ENCODE measurements at places on chromosomes 5 and 9.

DNA sequence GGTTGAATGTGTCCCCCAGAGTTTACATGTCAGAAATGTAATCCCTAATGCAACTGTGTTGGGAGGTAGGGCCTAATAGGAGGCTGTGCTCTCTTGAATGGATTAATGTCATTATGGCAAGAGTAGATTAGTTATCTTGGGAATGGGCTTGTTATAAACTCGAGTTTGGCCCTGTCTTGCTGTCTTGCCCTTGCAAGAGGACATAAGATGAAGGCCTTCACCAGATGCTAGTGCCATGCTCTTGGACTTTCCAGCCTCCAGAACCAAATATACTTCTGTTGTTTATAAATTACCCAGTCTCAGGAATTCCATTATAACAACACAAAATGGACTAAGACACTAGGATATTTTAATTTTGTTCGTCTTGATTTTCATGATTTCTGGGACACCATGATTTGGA, 5.4 kb downstream of the PIK3R1 start:
- no peak for DNase-seq

- DNase-seq, result no peak
Observed at GRCh38 chr5:99589424-99589823, 660.6 kb upstream of the CHD1 start.

GRCh38 chr5:39219437-39219836, at the start of gene FYB1:
Gene FYB1, minus strand, starts transcription at chr5:39219563. Its CDS starts 16,603 bp downstream, at chr5:39202960.
- peak; percentile 94 for DNase-seq

DNA sequence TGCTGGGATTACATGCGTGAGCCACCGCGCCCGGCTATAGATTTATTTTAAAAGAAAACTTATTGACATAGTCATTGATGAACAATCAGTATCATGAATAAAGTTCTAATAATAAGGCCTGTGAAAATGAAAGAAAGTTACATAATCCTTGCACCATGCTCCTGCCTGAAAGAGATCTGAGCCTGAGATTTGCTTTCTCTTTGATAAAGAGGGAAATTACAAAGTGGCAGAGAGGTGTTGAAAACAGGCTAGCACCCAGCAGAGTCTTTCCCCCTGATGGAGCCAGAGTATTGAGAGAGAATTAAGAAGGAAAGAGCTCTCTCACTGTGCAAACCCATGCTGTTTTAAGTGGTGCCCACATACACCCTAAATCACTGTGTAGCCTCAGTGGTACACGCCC, 37.2 kb downstream of the SLC6A7 start:
- no peak for DNase-seq

- no peak for DNase-seq
Observed at GRCh38 chr5:145499483-145499882, 335.7 kb downstream of the PRELID2 start.

- DNase-seq, result no peak
Observed at GRCh38 chr5:14301186-14301585, 158.0 kb downstream of the TRIO start.

- no peak for DNase-seq
Observed at GRCh38 chr5:54136516-54137440, 173.6 kb downstream of the ARL15 start.

- DNase-seq, result peak; percentile 84
Observed at GRCh38 chr5:168472329-168472728, 13.9 kb upstream of the RARS1 start.

- DNase-seq, result peak; percentile 69
Observed at GRCh38 chr5:76787237-76787636, 31.6 kb upstream of the F2RL1 start.

GRCh38 chr9:27204578-27204977, 92.4 kb downstream of the EQTN start:
- peak; percentile 61 for DNase-seq

DNA sequence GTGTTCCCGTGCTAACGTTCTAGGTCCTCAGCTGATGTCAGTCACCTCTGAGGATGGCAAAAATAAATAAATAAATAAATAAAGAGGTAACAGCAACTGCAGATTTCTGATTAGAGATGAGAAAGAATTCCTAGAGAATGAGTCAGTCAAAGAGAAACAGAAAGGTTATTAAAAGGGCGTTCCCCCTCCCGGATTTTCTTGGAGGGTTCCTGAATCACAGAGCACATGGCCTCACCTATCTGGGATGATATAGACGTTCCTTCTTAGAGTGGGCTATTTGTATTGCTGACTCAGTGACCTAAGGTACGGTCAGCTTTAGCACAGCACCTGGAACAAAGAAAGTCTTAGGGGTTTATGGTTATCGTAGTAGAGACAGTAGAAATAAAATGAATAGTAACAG, 30.6 kb downstream of the HTR4 start:
- peak; percentile 11 for DNase-seq

DNA sequence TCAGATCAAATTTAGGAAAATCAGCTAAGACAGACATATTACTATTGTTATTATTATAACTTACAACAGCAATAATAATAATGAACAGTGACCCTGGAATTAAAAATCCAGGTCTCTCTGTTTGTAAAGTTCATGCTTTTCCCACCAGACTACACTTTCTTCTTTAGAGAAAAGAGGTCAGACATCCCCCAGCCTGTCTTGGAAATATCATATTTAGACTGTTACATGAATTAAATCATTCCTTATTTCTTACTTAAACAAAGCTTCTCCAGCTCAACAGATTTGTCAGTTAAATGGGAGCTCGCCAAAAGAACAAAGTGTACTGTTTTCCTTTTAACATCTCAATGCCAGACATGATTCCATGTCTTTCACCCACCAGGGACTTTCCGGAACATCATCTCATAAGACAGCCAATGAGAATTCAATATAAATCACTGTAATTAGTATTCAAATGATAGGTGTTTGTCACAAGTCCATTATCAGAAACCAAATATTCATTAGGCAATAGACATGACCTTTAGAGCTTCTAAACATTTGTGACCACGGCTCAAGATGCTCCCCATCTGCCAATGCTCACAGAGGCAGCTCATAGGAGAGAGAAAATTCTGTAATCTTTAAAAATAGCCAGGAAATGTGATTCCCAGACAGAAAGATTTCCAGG, 351.9 kb downstream of the ENC1 start:
- DNase-seq, result peak; percentile 33

DNA sequence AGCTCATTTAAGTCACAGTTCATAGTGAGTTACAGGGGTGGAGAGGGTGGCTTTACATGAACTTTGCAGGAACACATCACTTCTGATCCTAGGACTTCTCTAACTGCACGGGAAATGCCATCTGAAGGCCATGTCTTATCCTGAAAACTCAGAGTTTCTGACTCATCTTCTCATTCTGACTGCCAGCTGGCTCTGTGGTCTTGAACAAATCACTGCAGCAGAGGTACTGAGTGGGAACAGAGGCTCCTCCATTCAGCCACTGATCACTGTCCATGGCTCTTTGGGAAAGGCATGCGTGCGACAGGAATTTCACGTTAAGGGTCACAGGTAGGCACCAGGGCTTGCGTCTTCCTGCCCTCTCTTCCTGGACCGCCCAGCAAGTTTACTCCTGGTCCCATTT, 114.6 kb upstream of the LRRTM2 start:
- DNase-seq, result no peak

- DNase-seq, result no peak
Observed at GRCh38 chr9:121559183-121559582, 59.5 kb upstream of the GGTA1 start.

DNA sequence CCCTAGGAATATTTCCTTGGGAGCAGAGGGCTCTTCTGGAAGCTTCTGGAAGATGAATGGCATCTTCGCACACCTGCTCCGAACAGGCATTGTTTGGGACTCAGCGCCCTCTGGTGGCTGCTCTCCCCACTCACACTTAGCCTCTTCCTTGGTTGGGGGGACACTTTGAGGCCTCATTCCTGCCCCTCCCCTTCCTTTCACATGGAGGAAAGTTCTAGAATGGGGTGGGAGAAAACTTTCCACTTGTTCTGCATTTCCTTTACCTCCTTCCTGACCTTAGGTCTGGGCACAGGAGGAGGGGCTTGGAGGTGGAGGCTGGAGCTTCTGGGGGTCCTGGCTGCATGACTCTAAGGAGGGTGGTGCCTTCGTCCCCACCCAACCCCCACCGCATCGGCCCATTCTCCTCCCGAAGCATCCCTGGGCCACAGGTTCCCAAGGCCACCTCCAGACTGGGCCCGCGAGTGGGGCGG, 19.3 kb upstream of the SMIM32 start:
- no peak for DNase-seq

DNA sequence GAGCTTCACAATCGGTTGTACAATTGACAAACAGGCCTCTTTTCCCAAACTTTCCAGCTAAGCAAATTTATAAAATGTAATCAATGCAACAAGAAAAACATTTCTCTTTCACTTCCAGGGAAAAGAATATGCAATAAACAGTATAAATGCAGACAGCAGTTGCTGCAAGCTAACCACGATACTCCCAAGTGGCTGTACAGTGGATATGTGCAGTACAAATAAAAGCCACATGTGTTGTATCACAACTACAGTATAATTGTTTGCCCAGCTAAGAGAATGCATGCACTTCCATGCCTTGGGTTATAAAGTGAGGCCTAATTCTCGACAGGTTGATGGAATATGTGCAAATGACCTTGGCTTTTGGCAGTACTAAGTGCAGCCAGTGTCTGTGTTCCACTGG, 16.7 kb upstream of the PDCL start:
- no peak for DNase-seq

DNA sequence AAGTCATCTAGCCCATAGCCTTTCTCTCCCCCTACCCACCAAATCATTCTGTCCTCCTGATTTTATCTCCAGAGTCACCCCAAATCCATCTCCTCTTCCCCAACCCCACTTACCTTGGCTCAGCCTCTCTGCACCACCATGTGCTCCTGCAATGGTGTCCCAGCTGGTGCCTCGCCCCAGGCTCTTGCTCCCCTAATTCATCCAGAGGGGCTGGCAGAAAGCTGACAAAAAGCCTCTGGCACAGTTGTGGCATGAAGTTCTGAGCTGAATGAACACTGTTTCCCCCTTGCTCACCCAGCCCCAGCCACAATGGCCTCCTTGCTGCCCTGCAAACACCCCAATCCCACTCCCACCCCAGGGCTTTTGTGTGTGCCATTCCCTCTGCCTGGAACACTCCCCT, 10.2 kb downstream of the RETREG1 start:
- no peak for DNase-seq

DNA sequence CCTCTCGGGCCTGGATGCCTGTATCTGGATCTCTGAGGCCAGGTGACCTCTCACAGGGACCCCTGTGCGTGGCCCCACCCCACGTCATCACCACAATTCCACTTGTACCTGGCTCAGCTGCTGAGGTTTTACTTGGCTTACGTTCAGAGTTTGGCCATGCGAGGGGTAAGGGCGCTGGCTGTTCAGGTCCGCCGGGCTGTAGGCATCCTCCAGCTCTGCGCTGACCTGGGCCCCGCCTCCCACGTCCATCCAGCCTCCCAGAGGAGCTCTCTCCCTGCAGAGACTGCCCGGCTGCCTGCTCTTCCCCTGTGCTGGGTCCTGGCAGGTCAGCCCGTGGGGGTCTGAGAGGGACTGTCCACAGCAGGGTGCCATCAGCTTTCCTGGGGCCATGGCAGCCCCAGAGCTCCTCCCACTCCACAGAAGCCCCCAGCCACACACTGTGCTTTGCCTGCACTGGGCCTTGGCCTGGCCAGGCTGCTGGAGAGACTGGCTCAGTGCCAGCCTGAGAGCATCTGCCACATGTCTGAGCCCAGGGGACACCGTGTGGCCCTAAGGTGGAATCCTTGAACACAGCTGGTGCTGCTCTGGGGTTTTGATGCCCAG, 43.6 kb downstream of the SLC6A3 start:
- DNase-seq, result no peak

DNA sequence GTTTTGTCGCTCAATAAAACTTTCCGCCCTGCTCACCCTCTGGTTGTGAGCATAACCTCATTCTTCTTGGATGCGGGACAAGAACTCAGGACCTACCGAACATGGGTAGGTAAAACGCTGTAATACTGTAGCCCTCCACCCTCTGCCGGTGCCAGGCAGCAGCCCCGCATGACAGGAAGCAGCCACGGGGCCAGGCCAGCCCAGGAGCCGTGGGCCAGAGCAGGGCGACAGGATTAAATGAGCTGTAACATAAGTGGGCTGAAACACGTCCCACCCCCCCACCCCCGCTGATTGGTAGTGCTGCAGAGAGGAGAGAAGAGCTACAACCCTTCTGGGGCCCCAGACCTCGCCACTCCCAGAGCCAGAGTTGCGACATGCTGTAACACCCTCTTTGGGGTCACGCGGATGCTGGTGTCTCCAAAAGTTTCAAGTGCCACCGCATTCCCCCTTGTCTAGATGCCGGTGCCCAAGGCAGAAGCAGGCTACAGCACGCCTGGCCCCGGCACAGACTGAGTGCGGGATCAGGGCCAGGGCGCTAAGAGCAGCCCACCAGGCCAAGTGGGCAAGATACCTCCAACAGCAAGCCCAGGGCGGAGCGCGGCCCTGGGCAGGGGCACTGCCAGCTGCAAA, 81.8 kb downstream of the FBXW11 start:
- DNase-seq, result no peak
